HepG2 (cell line): ENCODE measurements at places on chromosomes 7 and 10.
A peak's percentile ranks its signal among the peaks of the same experiment; 100 is the strongest.

DNA sequence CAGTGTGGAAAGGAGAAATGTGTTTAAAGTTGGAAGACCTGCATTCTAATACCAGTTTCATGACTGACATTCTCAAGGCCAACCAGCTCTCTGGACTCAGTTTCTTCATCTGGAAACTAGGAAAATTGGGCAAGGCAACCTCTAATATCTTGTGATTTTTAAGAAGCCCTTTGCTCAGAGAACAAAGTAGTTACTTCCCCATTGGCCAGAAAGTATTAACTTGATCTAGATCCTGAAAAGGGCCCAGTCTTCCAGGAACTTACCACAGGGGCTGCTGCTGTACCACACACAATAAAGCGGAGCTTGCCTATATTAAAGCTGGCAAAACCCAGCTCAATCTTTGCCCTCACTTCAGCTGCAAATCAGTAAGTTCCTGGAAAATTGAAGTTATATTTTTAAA, 155.6 kb upstream of the ADO start:
- no peak for DNase-seq

GRCh38 chr10:117900280-117900679, 146.5 kb downstream of the RAB11FIP2 start:
- no peak for DNase-seq

- no peak for DNase-seq
Measured at GRCh38 chr7:38327637-38328036, 54.2 kb upstream of the TARP start.

GRCh38 chr10:121216295-121216694, 365.1 kb downstream of the WDR11 start:
- no peak for DNase-seq

- DNase-seq: no peak
Measured at GRCh38 chr10:21047511-21047910, 150.4 kb upstream of the NEBL start.

GRCh38 chr10:85492684-85493083, 873.9 kb downstream of the GRID1 start:
- no peak for DNase-seq

GRCh38 chr10:63919575-63920279, 398.5 kb downstream of the REEP3 start:
- DNase-seq: no peak

DNA sequence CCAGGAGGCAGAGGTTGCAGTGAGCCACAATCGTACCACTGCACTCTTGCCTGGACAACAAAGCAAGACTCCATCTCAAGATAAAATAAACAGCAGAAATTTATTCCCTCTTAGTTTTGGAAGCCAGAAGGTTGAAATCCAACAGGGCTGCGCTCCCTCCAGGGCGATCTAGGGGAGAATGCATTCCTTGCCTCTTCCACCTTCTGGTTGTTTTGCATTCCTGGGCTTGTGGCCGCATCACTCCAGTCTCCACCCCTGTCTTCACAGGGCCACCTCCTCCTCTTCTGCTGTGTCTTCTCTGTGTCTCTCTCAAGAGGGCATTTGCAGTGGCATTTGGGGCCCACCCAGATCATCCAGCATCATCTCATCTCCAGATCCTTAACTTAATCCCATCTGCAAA, 36.2 kb downstream of the LIMK1 start:
- DNase-seq: no peak

- no peak for DNase-seq
Measured at GRCh38 chr7:105127179-105127578, 113.2 kb downstream of the KMT2E start.

DNA sequence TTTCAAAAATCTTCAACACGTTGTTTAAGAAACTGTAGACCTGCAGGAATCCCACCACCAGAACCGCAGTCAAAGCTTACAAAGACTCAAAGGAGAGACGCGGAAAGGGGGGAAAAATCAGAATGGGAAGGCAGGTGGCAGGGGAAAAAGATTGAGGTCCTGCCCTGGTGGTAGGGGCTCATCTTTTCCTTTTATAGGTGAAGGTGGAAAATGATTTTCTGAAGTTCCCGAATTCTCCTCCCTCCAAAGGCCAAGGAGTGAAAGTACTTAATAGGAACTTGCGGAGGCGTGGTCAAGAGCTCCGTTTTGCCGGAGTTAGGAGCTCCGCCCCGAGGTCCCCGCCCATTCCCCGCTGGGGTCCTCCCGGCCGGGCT, 724 bp downstream of the BBIP1 start:
- peak; percentile 87 for DNase-seq

DNA sequence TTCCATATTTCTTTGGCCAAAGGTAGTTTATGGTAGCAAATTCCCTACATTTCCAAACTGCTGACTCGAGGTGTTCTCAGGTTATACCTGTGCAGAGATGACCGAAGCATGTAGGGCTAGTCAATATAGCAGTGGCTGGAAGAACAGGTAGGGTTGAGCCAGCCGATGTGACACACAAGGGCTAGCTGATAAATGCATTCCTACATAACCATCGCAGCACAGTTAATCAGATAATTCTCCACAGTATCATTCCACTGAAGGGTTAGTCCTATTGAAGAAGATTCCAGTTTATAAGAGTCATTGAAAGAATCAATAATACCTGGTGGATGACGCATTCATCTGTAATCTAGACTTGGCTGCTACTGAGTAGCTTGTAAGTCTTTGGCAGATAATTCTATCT, 220.0 kb downstream of the KIF20B start:
- DNase-seq: no peak

DNA sequence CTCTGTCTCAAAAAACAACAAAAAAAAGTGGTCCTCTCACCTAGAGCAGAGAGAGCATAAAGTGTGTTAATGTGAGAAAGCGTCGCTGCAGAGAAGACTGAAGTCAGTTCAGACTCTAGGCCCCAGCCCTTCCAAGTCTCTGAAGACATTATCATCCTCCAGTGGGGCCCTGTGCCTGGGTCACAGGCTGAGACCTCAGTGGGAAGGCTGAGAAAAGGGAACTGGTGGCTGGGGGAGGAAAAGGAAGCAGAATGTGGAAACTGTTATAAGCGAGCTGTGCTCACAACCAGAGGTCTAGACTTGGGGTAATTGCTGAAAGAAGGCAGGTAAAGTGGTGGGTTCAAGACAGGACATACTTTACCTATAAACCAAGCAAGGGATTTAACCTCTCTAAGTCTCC, 4.9 kb upstream of the RRP12 start:
- DNase-seq: no peak

DNA sequence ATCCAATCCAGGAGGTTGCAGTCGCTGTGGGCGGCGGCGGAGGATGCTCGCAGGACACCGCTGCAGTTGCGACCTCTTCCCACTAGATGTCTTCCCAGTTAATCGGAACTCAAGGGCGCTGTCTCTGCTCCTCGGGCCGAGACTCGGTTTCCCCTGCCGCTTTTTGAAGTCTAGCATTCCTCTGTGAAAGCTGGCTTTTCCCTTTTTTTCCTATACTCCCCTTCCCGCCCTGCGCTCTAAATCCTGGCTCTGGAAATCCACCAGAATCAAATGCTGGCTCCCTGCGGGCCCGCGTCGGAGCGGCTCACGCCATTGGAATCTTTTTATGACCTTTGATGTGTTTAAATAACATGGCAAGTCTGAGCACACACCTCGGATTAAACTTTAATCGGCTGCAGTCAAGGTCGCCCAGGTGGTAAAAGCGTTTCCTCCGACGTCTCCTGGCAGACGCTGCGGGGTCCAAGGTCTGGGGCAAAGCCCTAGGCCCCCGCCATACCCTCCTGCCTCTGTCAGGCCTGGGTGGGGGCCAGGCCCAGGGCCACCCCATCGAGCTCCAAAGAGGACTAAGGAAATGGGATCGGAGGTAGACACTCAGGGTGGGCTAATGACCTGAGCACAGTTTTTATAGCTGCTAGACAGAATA, 10.7 kb upstream of the HOXA13 start:
- no peak for DNase-seq

DNA sequence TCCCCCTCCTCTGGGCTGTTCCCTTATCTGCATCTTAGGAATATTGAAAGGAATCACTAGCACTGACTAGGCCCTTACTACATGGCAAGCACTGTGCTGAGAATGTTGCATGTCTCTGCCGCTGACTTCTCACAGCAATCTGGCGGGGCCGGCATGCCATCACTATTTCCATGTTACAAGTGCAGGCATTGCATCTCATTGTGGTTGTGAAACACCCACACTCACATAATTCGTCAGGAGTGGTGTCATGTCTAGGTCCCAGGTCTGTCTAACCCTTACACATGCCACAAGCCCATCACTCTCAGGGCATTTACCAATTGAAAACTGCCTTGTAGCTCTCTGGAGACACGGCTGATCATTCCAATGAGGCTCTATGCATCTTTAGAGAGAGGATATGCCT, 8.5 kb upstream of the IL2RA start:
- no peak for DNase-seq

DNA sequence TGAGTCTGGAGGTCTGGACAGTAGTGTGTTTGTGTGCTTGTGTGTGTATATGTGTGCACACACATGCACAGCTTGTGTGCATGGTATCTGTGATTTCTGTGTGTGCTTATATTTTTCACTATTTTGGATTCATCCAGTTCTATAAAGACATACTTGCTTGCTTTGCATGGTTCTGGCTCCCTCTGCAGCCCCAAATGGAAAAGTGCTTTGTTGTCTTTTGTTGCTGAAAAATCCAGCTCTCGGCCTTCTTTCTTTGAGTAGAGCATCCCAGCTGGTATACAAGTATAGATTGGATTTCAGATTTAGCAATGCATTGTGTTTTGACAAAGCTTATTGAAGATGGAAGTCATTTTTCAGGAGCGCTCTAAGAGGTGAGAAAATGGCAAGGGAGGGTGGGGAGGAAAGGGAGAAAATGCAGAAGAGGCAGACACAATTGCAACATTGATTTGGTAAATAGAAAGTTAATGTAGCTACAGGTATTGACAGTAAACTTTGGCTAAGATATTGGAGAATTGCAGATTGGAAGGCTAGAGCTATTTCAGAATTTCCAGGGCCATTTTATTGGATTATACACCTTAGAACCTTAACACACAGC, 333.9 kb downstream of the AUTS2 start:
- DNase-seq: no peak

GRCh38 chr7:130092598-130092997, 22.3 kb downstream of the KLHDC10 start:
- DNase-seq: no peak
